Activated effector memory CD4-positive, alpha-beta T cell treated with anti-CD3 and anti-CD28 coated beads, Interleukin-2, amount 50 U/mL, for 16 hours (primary cell): ENCODE measurements at places on chromosomes 7 and 10.

- DNase-seq = no peak
Measured at GRCh38 chr10:116278846-116279245, 5.8 kb upstream of the GFRA1 start.

DNA sequence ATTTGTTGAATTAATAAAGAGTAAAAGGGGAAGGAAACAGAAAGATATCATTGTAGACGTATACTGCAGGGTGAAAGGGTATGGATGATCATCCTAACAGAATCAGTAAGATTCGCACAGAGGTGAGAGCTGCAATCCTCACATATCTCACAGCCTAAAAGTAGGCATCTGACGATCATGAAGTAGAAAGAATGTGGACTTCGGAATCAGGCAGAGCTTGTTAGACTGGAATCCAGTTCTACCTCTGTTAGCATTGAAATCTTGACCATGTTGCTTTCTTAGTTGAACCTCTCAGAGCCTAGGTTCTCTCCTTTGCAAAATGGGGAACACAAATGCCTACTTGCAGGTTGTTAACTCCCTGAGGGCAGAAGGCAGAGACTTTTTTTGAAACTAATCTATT is 320.0 kb upstream of the C7orf33 start:
- DNase-seq = no peak

DNA sequence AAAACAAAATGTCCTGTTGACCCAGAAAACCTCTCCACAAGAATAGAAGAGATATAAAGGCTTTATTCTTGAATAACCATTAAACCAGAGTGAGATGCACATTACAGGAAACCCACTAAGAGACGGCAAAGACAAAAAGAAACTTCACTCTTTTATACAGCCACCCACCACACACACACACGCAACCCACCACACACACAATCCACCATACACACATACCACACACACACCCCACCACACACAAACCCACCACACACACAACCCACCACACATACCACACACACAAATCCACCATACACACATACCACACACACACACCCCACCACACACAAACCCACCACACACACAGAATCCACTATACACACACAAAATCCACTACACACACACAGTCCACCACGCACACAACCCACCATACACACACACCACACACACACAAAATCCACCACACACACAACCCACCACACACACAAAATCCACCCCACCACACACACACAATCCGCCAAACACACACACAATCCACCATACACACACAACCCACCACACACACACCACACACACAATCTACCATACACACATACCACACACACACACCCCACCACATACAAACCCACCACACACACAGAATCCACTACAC is 9.5 kb upstream of the REPIN1 start:
- no peak for DNase-seq

DNA sequence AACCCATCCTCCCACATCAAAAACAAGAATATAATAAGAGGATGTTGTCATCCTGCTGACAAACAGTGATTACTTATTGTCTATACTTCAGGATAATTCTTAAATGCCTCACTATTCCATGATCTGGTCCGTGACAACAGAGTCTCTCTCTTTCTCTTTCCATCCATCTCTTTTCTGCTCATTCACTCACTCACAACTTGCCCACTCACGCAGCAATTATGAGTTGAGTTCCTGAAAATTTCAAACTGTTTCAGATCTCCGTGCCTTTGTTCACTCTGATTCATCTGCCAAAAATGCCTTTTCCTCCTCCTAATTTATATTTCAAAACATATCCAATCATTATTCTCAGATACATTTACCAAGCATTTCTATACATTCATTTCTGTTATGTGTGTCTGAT is 1.4 kb downstream of the OR6B1 start:
- DNase-seq = no peak

DNA sequence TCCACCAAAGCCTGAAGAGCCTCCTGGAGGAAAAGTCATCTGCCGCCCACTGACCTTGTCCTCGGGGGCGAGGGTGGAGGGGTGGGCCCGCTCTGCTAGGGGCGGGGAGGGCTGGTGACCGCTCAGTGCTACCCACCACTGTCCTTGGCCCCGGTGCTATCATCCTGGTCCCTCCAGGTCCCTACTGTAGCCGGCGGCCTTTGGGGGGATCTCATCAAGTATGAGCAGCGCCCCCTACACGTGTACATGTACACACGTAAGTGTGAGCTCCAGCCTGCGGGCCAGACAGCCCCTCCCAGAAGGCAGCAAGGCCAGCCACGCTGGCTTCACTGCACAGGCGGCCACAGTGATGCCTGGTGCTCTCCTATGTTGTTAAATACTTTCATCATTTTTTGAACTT is 19.6 kb downstream of the TTYH3 start:
- DNase-seq = no peak

- no peak for DNase-seq
Measured at GRCh38 chr7:25954395-25954794, 197.6 kb upstream of the NFE2L3 start.

GRCh38 chr7:119826547-119826946 is 446.4 kb upstream of the KCND2 start:
- no peak for DNase-seq

DNA sequence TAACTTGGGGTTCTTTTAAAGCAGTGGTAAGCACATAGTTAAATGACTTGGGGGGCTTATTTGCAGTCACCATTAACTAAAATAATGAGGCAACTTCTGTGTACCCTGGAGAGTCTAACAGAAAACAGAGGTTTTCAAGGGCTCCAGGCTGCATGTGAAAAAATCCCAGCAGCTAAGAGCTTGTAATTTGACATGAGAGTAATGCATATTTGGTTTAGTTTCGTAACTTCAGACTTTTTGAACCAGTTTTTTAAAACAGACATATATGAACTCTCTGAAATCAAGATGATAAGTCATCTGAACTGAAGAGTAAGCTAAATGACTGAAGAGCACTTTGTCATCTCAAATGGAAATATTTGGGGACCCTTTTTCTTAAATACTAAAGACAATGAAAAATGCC is 40.2 kb upstream of the IFRD1 start:
- no peak for DNase-seq

GRCh38 chr7:100372256-100372655 is 1.0 kb upstream of the PILRA start:
- no peak for DNase-seq

DNA sequence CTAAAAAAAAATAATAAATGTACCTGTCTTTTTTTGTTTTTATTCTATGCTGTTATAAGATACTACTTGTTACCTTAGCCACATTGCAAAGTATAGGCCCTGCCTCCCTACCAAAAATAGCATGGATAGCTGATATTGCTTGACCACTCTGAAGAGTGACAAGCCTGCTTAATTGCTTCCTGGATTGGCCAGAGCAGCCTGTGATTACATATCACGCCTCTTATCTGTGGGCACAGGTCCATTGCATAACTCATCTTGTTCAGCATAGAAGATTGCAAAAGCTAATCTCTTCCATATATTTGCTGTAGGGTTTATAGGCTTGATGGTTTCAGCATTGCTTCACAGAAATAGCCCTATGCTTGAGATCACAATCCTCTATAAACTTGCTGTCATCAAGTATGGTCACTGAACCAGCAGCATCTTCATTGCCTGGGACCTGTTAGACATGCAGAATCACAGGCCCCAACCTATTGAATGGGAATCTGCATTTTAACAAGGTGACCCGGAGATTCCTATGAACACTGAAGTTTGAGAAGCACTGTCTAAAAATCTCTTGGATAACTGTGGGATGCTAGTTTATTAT is 280.8 kb upstream of the CDC14C start:
- DNase-seq = no peak

GRCh38 chr10:1485357-1485756 is 252.0 kb downstream of the ADARB2 start:
- DNase-seq = no peak

DNA sequence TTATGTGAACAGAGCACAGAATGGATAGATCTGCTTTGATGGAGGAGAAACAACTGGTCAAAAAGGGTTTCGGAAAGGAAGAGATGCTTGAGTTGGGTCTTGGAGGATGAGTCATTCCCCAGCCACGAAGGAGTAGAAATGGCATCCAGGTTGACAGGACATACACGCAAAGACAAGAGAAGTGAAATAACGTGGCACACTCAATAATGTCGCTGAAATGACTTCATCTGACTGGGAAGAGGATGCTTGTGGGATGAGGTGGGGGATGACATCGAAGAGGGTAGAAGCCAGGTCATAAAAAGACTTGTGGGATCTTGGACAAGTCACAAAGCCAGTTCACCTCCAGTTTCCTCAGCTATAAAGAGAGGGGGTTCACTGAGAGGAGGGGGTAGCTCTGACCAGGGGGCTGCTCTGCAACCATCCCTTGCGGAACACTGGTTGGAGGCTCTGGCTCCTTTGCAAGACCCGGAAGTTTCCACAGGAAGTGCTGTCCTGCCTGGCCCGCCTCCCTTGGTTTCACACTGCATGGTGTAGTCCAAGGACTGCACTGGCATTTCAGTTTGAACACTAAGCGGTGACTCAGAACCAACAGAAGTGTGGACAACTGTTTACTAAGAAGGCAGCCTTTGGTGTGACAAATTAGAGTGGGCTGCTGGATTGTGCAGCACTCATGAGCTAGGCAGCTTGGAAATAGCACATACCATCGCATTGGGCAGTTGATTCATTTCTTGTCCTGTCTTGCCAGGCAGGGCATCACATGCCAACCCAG is 189.9 kb upstream of the ADO start:
- peak; percentile 68 for DNase-seq
